ENCODE measurements at places on chromosomes 3 and 15.

DNA sequence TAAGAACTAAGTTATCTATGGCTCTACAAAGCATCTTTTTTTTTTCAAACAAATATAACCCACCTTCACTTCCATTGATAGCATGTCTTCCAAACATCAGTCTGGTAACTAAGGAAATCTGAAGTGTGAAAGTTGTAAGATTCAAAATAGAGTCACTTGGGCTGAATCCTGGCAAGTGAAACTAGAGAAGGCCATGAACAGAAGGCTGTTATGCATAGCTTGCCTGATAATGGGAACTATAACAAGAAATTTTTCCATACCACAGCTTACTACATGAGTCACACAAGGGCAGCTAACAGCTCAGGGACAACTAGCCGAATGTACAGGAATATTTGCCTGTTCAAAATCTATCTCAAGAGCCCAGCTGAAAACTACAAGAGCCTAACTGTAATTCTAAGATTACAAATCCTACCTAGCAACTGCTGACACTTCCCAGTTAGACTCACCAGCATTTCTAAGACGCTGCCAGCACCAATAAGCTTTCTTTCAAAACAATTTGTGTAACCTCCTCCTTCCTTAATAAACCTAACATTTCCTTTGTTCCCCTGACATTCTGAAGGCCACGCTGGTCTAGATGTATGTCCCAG is 1066.5 kb downstream of the PLOD2 start:
- DNase-seq: no peak

DNA sequence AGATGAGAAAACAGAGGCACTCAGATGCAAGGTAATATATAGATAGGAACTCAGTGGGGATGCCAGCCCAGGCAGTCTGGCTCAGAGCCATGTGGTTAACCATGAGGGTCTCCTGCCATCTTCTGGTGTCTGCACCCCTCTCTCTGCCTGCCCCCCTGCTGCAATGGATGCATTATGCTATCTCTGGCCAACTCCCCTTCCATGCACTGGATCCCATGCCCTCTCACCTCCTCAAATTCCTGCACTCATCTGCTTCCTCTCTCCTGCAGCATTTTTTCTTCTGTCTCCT is 163.2 kb downstream of the STT3B start:
- DNase-seq: no peak

DNA sequence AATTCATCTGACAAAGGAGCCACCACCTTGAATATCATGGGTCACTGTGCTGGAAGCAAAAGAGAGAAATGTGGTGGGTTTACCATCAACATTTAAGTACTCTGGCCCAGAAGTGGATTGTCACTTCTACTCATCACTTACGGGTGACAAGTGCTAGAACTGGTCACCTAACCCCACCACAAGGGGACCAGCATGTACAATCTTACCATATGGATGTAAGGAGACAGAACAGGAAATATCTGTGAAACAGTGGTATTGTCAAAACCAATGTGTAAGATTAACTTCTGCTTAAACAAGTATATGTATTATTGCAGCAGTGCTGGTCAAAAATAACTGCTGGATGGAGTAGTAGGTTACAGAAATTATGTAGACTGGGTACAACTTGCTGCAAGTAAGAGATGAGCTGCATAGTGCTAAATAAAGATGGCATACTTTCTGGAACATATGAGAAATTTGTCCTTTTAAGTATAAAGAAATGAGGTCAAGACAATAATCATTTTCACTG is 171.8 kb downstream of the POTEB3 start:
- DNase-seq: no peak

DNA sequence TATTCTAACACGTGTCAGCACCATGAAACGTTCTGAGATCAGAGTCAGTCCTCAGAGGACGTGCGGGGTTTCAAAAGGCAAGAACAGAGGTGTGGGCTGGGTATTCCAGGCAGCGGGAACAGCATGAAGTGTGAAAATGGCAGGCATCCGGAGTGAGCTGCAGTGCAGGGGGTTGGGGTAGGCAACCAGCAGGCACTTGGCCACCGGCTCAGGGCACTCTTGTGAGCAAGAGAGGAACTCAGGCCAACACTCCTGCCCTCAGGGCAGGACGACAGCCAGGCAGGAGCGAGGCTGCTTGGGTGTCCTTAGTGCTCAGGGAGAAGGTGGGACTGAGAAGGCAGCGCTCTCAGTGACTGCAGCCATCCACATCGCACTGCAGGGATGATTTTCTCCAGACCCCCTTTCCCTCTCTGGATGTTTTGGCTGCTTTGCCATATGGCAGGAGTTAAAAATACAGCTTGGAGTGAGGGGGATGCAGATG is 151.1 kb downstream of the NUP210 start:
- DNase-seq: no peak

DNA sequence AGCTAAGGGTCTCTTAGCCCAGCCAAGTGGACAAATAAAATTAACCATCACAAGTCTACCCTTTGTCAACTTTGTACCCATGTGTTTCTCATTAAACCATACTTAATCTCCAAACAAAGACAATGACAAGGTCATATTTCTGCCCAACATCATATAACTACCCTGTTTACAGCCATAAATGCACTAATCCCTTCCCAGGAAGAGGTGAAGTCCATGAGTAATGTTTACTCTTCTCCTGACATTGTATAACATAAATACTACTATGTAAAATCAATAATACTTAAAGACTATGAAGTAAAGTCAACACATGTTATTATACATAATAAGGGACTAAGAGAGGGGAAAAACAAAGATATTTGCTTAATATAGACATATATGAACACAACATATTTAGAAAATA is 38.5 kb upstream of the FAN1 start:
- no peak for DNase-seq

GRCh38 chr3:86990012-86990733 is 776 bp downstream of the VGLL3 start:
- DNase-seq: no peak

DNA sequence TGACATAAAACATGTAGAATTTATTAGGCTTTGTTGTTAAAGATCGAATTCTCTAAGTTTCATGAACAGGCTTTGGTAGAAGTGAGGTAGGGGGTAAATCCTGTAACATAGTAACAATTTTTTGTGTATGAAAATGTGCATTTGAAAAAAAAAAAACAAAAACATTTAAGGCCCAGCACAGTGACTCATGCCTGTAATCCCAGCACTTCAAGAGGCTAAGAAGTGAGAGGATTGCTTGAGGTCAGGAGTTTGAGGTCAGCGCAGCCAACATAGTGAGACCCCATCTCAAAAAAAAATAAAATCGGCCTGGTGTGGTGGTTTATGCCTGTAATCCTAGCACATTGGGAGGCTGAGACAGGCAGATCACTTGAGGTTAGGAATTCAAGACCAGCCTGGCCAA is 26.8 kb upstream of the PPP4R2 start:
- no peak for DNase-seq

GRCh38 chr3:65313666-65314065 is 625.9 kb upstream of the ADAMTS9 start:
- DNase-seq: no peak

GRCh38 chr3:26449996-26450395 is 172.6 kb upstream of the LRRC3B start:
- no peak for DNase-seq

DNA sequence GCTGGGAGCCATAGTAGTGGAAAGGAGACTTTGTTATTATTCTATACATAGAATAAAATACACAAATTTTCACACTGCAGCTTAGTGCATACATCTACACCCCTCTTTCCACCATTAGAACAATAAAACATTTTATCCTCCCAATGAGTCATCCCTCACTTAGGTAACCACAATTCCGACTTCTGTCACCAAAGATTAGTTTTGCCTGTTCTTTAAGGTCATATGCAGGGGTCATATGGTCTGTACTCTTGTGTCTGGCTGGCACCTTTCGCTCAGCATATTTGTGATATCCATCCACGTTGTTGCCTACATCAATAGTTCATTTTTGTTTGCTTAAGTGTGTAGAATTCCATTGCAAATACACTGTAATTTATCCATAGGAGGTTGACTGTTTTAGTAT is 399.4 kb downstream of the SHQ1 start:
- no peak for DNase-seq

GRCh38 chr3:115100806-115101205 is 46.3 kb downstream of the ZBTB20 start:
- no peak for DNase-seq

DNA sequence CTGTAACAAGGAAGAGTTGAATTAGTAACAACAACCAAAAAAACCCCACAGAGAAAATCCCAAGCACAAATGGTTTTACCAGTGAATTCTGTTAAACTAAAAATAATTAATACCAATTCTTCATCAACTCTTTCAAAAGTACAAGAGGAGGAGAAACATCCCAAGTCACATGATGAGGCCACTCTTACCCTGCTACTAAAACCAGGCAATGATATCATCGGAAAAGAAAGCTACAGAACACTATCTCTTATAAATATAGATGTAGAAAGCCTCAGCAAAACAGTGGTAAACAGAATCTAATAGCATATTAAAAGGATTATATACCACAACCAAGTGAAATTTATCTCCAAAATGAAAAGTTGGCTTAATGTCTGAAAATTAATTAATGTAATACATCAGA is 168.1 kb upstream of the SLCO3A1 start:
- no peak for DNase-seq

DNA sequence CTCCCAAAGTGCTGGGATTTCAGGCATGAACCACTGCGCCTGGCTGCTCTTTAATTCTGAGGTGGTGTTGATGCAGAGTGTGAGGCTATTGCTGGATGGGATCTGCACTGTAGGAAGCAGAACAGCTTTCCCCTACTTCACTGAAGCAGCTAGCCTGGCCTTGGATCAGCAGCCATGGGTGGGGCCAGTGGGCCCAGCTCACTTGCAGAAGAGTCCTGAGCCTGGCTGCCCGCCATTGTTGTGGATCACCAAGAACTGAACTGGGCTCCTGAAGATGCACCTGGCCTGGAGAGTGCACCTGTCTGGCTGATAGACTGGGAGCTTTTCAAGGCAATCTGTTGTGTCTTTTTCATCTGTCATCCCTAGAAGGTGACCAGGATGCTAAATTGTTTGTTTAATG is 11.9 kb downstream of the TLNRD1 start:
- DNase-seq: no peak

- no peak for DNase-seq
Measured at GRCh38 chr3:181892848-181893247, 181.1 kb downstream of the SOX2 start.

- DNase-seq: no peak
Measured at GRCh38 chr3:167684388-167684993, 30.7 kb upstream of the WDR49 start.

DNA sequence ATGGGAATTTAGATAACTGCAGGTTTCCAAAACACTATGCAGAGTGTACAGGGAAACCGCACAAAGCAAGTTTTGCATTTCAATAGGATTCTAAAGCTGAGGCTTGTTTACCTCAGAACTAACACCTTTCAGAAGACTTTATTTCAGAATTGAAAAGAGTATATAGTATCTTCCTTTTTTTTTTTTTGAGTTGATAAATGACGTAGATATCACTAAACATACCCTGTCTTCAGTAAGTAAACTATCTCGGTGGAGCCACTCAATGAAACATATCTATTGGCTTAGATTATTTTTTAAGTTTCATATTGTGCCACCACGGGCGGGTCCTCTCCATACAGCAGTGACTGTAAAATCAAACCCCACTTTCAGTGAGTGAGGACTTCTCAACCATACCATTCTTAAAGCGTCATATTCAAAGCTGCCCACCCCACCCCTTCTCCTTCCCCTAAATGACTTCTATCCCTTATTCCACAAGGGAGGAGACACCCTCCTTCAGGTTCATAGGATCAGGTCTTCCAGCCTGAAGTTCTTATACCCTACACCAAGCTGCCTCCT is 2.0 kb upstream of the TBL1XR1 start:
- no peak for DNase-seq

DNA sequence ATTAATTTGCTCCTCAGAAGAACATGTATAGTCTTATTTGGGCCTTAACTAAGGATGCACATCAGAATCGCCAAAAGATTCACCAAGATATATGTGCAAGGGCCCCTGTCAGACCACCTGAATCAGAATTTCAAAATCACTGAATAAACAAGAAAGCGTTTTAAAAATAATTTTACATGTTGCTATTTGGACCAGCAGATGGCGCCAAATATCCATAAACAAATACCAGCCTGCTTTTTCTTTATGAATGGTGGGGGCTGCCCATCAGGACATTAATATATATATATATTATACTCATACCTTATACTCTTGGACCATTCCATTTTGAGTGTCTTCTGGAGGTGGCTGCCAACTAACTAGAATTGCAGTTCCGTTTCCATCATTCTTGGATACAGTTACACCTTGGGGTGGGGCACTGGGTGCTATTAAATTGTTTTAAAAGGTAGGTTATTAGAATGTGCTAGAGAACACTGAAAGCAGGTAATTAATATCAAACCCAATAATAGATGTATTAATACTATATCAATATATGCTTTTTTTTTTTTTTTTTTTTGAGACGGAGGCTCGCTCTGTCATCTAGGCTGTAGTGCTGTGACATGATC is 1108.3 kb downstream of the ROBO1 start:
- DNase-seq: no peak

GRCh38 chr15:68834346-68834745 is 13.7 kb upstream of the ANP32A start:
- no peak for DNase-seq

- DNase-seq: no peak
Measured at GRCh38 chr3:81198756-81199155, 562.7 kb downstream of the GBE1 start.

DNA sequence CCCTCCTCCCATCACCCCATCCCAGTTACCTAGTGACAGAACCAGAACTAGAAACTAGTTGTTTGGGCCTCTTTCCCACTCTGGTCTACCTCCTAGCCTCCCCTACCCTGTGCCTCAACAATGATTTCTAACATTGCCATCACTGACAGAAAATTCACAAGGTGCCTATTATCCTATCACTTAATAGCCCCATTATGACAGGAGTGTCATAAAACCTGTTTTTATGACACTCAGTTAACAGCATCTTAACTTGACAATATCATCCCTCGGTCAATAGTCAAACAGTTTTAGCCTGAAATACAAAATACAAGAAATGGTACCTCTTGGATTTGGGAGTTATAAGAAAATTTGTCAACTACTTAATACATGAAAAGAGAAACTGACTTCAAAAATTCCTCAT is 46.5 kb downstream of the ULK4 start:
- DNase-seq: no peak

DNA sequence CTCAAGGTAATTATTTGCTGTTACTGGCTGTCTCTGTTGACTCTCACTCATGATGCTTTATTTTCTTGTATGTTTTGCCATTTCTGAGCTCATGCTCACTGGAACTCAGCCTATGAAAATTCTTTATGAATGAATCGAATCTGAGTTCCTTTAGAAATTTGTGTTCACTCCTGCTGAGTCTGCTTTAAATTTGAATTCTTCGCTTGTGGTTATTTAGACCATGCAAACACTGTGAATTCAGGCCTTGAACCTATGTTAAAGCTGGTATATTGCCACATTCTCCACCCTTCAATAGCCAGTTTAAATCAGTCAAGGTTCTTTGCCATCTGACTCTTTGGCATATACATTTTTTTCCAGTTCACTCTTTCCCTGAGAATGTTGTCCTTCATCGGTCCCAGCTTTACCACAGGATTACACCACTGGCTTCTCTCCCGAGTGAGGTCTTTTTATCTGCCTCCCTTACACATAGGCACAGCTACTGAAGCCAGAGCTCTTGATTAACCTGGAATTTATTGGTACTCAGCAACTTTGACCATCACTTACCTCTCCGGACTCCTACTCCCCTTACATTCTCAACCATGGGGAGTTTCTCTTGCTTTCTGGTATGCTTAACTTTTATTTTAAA is 400.6 kb downstream of the VPS13C start:
- DNase-seq: no peak

GRCh38 chr3:22216601-22217000 is 465.6 kb upstream of the ZNF385D start:
- DNase-seq: no peak
